ENCODE measurements at places on chromosomes 2 and 18.

- no peak for DNase-seq
Observed at GRCh38 chr2:162821176-162821575, 17.4 kb downstream of the KCNH7 start.

- no peak for DNase-seq
Observed at GRCh38 chr2:134515137-134515536, 203.7 kb downstream of the TMEM163 start.

DNA sequence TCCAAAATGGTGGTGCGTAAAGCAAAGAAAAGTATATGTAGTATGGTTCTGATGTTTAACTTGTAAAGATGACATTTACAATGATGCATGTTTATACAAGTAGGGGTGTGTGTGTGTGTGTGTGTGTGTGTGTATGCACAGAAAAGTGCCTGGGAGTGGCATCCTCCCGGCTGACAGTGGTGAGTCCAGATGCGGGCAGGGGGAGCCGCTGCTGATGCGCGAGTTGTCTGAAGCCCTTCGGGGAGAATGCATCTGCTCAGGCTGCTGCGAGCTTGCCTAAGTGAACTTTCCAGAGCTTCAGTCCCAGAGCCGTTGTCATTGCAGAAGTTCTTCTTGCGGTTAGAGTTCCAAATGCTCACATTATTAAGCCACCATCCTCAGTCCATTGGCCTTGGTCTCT is 429.7 kb upstream of the HS6ST1 start:
- no peak for DNase-seq

- DNase-seq, result no peak
Observed at GRCh38 chr2:232174662-232175061, 203.9 kb upstream of the ALPP start.

- no peak for DNase-seq
Observed at GRCh38 chr2:121064186-121064585, 220.8 kb downstream of the TFCP2L1 start.

GRCh38 chr2:207749873-207750272 is 19.8 kb downstream of the FZD5 start:
- no peak for DNase-seq
